ENCODE measurements at places on chromosomes 1 and 21.
A peak's percentile ranks its signal among the peaks of the same experiment; 100 is the strongest.

GRCh38 chr1:5494518-5494917, 497.7 kb downstream of the NPHP4 start:
- no peak for DNase-seq

GRCh38 chr1:179017383-179018326, 8.0 kb upstream of the FAM20B start:
- DNase-seq: no peak

GRCh38 chr21:43983390-43983789, 28.7 kb upstream of the TRAPPC10 start:
- DNase-seq: no peak

DNA sequence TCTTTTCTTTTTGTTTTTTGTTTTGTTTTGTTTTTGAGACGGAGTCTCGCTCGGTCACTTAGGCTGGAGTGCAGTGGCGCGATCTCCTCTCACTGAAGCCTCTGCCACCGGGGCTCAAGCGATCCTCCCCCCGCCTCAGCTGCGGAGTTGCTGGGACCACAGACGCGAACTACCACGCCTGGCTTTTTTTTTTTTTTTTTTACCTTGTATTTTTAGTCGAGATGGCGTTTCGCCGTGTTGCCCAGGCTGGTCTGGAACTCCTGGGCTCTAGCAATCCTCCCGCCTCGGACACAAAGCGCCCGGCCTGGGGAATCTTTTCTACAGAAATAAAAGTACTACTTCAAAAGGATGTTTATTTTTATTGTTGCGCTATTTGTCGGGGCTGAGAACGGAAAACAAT, 1.1 kb upstream of the SETDB1 start:
- DNase-seq: no peak

GRCh38 chr1:58746757-58747156, 37.1 kb downstream of the JUN start:
- DNase-seq: no peak

DNA sequence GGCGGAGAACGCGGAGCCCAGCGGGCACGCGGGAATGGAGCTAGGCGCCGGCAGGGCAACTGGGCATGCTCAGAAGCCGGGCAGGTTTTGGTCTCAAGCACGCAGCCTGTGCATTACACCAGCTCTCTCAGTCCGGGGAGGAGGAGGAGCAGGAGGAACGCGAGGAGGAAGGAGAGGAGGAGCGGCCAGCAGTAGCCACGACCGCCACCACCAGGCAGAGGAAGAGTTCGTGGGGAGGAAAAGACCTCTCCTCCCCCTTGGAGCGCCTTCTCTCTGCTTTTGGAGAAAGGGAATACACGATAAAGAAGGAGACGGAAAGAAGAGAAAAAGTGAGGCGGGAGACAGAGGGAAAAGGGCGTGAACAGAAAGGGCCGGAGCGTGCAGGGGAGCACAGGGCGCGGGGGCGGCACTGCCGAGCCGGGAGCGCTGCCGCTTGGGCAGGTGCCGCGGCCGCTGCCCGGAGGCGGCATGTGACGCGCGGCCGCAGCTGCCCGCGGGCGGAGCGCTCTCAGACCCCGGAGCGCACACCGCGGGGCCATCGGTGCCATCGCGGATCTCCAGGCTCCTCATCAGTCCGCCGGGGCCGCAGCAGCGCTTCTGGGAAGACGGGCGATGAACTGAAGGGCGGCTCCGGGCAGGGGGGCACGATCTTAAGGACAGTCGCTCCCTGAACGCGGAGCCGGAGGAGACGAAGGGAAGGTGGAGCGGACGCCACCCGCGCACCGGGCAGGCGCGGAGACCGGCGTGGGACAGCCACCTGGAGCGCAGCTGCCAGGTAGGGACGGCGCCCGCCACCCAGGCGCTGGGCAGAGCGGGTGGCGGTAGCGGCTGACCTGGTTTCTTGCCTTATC, at the start of gene CHRM3:
TSS of gene CHRM3 (plus strand) at position 116 of the 851 bp plus-strand sequence. CDS start 520,884 bp downstream, outside the sequence.
- no peak for DNase-seq

- DNase-seq: no peak
These were observed 244.3 kb downstream of the SLC45A1 start for GRCh38 chr1:8562222-8562621.

DNA sequence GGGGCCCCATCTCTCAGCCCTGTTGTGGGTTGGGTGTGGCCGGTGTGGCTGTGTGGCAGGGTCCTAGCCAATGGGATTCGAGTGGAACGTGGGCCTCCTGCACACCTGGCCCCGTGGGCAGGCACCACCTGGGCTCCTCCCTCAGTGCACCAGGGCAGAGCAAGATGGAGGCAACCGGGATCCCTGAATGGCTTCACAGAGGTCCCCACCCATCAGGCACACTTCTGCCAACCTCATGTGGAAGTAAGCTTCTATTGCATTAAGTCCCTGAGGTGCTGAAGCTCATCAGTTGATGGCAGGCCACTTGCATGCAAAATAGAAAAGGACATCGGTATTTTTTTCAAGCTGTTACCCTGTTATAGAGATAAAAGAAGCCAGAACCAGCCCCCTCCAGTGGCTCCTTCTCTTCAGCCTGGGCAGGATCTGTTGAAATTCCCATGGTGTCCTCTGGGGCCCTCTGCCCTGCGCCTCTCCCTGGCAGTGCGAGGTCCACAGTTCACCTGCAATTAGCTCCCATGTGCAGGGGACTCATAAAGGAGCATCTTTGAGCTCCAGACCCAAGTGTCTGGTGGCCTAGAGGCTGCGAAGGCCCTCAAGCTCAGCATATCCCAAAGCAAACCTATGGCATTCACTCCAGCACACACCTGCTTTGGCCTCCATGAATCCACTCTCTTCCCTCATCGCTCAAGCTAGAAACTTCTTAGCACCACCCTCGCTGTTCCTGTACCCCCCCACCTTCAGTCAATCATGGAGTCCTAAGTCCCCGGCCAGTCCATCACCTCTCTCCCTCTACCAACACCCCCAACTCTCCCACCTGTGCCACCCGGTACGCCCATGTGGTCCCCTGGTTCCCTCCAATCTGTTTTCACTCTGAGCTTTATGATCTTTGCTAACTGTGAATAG, 2.1 kb upstream of the SLC45A1 start:
- DNase-seq: no peak

DNA sequence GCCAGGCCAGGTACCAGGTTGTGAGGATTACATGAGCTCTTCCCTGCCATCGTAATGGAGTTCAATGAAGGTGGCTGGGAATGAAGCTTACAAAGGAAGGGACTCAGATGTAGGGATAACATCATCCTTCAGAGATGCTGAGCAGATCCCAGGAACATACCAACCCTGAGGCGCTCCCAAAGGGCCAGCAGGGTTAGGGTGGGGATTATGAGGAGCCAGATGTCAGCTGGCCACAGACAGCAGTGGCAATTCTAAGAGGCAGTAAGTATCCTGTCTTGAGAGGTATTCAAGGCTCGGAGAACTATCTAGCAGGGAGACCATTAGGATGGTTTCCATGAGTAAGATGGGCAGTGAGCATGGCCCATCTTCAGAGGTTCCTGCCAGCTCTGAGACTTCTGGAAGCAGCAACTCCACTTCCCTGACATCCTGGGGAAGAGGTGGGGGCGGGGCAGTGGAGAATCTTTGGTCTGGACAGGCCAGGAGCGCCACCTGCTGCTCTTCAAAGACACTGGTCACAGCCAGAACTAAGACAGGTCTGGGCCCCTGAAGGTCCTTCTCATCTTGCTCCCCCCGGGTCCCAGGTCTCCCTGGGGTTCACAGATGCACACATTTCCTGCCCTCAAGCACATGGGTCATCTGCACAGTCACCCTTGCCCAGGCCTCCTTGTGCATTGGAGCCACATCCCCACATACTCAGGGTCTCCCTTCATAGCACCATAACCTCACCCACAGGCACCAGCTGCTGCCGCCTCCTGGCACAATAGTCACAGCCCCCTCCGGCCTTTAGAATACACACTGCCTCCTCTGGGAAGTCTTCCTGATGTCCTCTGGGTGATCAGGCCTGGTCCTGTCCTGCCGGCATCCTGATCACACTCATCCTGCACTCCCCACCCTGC, 2.7 kb upstream of the SDC3 start:
- peak; percentile 39 for DNase-seq

DNA sequence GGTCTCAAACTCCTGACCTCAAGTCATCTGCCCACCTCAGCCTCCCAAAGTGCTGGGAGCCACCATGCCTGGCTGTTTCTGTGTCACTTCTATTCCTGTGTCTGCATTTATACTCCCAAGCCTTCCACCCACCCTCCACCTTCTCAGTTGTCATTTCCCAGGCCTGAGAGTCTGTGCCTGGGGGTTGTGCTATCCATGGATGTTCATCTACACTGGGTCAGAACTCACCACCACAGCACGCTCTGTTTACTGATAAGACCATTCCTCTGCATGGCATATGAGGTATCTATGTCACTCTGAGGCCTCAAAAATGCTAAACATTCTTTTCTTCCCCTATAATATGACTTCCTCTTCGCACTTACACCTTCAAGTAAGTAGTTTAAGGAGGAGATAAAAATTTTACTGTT, 6.1 kb downstream of the NENF start:
- no peak for DNase-seq

DNA sequence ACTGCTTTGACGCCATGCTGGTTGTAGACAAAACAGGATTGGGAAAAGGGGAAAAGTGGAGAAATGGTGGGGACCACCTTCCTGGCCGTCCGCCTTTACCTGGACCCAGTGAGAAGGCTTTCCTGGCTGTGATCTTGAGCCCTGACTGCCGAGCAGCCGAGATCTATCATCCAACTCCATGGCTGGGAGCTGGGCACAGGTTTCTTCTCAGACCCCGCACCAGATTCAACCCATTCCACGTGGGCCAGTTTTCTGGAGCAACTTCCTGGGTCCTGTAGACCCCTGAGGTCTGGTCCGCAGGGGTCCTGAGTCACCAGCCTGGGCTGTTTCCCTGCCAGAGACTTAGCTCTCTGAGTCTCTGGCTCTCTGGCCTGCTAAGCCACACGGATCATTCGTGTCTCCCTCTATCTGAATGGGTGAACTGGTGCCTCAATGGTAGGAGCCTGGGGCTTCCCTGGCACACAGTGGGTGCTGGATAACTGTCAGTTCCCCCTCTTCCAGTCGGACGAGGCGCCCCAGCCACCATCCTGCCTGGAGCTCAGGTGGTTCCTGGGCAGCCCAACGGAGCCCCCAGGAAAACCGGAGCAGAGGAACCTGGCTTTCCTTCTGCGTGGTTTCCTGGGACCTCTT, 4.5 kb upstream of the NPHP4 start:
- no peak for DNase-seq

DNA sequence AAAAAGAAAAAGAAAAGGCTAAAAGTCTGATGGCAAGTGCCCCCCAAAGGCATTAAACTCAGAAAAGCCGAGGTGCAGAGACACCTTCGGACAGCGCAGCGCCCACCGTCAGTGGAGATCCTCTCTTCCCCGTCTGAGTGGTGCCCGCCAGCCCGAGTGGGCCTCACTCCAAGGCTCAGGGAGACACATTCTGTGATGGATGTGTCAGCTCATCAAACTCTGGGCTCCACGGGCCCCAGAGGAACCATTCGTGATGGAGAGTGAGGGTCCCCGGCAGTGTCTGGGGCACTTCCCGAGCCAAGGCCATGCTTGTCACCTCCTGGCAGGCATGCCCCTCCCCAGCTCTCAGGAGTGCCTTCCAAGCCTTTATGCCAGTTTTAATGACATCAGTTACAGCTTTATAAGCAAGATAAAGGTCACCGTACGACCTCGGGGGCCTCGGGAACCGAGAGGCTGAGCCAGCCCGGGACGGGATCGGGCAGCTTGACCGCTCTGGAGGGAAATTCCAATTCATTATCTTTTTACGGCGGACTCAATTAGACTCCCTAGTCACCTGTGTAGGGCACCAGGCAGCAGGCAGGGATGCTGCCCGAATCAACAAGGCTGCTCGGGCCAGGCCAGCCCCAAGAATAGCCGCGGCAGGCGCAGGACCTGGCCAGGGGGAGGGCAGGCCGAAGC, 49.5 kb downstream of the MORN1 start:
- no peak for DNase-seq
